ENCODE measurements at places on chromosomes 5 and 9. TPM values are rescaled to one million over a fixed set of nuclear protein-coding genes. Genes with fewer than 3 reads are reported as not detected.

Gene SLC4A9
- total RNA-seq = 2.5 TPM

Gene PTGES
- total RNA-seq = 8.9 TPM

Gene PCDHB7
- 2.3 TPM for total RNA-seq

Gene DENND4C
- total RNA-seq = 59.5 TPM

Gene ROPN1L
- 1.7 TPM for total RNA-seq

Gene HAPLN1
- total RNA-seq = 0.19 TPM

Gene DDX4
- not detected for total RNA-seq

Gene STPG3
- total RNA-seq = 0.38 TPM

Gene IFNB1
- not detected for total RNA-seq

Gene CER1
- not detected for total RNA-seq

Gene ROR2
- 5.7 TPM for total RNA-seq

Gene DMAC1
- 54.9 TPM for total RNA-seq

Gene ADAMTS12
- 2.0 TPM for total RNA-seq

Gene SLC6A3
- total RNA-seq = 0.54 TPM

Gene SPINK5
- 0.91 TPM for total RNA-seq

Gene PCDHA1
- total RNA-seq = 0.13 TPM

Gene LIFR
- 90.1 TPM for total RNA-seq

Gene HAVCR2
- 14.6 TPM for total RNA-seq

Gene ACOT12
- total RNA-seq = not detected

Gene PSMD5
- total RNA-seq = 38.3 TPM

Gene PRSS3
- 0.79 TPM for total RNA-seq

Gene PCDHAC2
- total RNA-seq = 3.6 TPM

Gene GRIN1
- 0.47 TPM for total RNA-seq

Gene DAB2
- total RNA-seq = 199 TPM

Gene NUDT2
- 12.6 TPM for total RNA-seq

Gene SPINK6
- not detected for total RNA-seq

Gene HEXB
- 113 TPM for total RNA-seq

Gene STXBP1
- total RNA-seq = 32.8 TPM

Gene ADAMTSL2
- total RNA-seq = 32.1 TPM

Gene GCNT1
- 8.3 TPM for total RNA-seq

Gene FAM169A
- 8.6 TPM for total RNA-seq

Gene TMEM215
- total RNA-seq = not detected

Gene GLRX
- 57.4 TPM for total RNA-seq

Gene CLIC3
- total RNA-seq = 4.0 TPM

Gene SNX18
- total RNA-seq = 40.5 TPM

Gene FANCG
- total RNA-seq = 13.8 TPM

Gene RNF20
- 43.2 TPM for total RNA-seq

Gene SPATA31D4
- total RNA-seq = not detected

Gene SLC1A3
- total RNA-seq = 27.8 TPM

Gene CFAP90
- 3.6 TPM for total RNA-seq

Gene CATSPER3
- 1.4 TPM for total RNA-seq

Gene SPINK13
- 1.6 TPM for total RNA-seq

Gene GPR150
- total RNA-seq = 0.16 TPM

Gene PCDHA12
- total RNA-seq = 5.2 TPM

Gene GADD45G
- 7.3 TPM for total RNA-seq

Gene FOXD4L5
- total RNA-seq = 0.09 TPM

Gene PCDHB4
- total RNA-seq = 5.8 TPM

Gene PTGR1
- 75.1 TPM for total RNA-seq

Gene SLC6A7
- total RNA-seq = not detected

Gene CD74
- 2,003 TPM for total RNA-seq

Gene NRG2
- 1.9 TPM for total RNA-seq

Gene AK6
- total RNA-seq = 31.1 TPM

Gene LCN12
- total RNA-seq = 42.9 TPM

Gene FAT2
- 0.13 TPM for total RNA-seq

Gene CFAP157
- 2.9 TPM for total RNA-seq

Gene NANS
- total RNA-seq = 35.8 TPM

Data from kidney (tissue), 22 donors.